ENCODE measurements at places on chromosomes 12 and 14. TPM values are rescaled to one million over a fixed set of nuclear protein-coding genes. Genes with fewer than 3 reads are reported as not detected.

DNA sequence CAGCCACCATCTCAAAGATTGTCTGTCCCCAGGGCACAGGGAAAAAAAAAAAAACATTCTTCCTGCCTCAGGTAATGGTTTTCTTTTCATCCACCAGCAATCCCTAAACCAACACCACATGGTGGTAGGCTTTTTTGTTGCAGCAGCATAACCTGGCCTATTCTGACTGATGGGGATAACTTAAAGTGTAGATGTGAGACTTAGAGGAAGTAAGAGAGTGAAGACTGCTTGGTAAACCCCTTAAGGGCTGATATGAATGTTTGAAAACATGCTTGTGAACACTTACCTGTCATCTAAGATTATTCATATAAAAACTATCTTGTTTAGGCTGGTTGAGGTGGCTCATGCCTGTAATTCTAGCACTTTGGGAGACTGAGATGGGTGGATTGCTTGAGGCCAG, 130.2 kb upstream of the RAP1B start:
- DNase-seq = no peak

GRCh38 chr12:50985322-50985721, 33.0 kb downstream of the HIGD1C start:
- DNase-seq = no peak

The AHNAK2 gene
- total RNA-seq = 2.5 TPM

DNA sequence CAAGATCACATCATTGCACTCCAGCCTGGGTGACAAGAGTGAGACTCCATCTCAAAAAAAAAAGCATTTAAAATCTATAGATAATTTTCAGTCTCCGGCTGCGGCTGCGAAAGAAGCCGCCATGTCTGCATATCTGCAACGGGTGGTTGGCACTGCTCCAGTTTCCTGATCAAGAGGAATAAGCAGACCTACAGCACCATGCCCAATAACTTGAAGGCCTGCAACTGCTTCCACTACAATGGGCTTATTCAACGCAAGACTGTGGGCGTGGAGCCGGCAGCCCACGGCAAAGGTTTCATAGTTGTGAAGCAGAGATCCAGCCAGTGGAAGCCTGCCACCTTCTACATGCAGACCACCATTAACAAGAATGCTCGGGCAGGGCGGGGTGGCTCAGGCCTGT, 30.6 kb upstream of the EID3 start:
- DNase-seq = no peak

The SLC39A9 gene
- total RNA-seq = 17.2 TPM

DNA sequence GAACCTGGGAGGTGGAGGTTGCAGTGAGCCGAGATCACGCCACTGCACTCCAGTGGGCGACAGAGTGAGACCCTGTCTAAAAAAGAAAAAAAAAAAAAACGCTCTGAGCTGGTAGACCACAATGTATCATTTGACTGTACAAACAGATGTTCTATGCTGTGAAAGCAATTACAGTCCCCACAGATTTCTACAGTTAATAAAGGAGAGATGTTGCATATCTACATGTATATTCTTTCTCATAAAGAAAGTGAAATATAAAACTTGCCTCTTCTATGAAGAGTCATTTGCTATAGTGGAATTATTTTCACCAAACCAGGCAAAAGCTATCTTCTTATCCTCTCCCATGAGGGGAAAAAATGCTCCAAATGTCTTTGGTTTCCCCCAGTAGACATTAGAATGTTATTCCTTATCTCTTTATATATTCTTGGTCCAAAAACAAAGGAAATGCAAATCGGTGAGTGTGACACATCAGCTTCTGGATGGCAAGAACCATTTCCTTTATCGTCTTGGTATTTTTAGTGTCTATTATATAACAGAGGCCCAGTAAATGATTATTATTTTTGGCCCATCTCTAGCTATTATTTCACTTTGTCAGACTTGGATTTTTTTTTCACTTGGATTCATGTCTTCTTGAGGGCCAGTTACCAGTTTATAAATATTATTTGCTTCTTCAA, 230.4 kb downstream of the SSPN start:
- no peak for DNase-seq

GRCh38 chr14:89486505-89486904, 69.5 kb upstream of the FOXN3 start:
- DNase-seq = no peak

GRCh38 chr12:75892731-75893408, 138.7 kb downstream of the PHLDA1 start:
- no peak for DNase-seq

The LGMN gene
- 100 TPM for total RNA-seq

GRCh38 chr14:21029917-21030316, at the start of gene TPPP2:
TSS of gene TPPP2 (plus strand) at chr14:21030217. CDS start at chr14:21030582, 365 bp downstream.
- DNase-seq = no peak

DNA sequence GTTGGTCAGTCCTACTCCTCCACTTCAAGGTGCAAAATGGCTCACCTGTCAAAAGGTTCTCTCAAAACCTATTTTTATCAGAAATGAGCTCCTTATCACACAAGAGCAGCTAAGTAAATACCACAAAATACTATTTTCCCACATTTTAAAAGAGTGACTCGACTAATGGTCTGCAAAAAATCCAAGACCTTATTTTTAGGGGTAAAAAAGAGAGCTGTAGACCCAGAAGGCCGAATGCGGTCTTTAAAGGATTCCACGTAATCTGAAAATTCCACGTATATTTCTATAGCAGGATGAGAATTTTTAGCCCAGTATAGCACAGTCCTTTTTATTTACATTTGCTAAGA, 3.8 kb downstream of the C14orf93 start:
- DNase-seq = no peak

- no peak for DNase-seq
Measured at GRCh38 chr12:120316798-120317223, 10.8 kb downstream of the PLA2G1B start.

DNA sequence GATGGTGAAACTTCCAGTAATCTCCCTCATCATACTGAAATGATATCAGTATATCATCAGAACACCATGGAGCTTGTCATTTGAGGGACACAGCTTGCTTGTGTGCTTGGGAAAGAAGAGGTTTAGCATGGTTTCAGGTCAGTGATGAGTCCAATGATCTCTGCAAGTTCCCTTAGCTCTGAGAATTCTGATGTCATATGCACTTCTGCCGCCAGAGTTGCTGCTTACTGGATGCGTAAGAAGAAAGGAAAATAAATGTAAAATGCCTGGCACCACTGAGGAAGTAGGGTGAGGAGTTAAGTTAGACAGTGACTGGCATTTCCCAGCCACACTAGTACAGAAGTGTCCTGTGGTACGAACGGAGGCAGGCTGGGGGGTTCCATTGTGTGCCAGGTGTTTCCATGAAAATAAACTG, 22.6 kb downstream of the PRKCH start:
- no peak for DNase-seq

DNA sequence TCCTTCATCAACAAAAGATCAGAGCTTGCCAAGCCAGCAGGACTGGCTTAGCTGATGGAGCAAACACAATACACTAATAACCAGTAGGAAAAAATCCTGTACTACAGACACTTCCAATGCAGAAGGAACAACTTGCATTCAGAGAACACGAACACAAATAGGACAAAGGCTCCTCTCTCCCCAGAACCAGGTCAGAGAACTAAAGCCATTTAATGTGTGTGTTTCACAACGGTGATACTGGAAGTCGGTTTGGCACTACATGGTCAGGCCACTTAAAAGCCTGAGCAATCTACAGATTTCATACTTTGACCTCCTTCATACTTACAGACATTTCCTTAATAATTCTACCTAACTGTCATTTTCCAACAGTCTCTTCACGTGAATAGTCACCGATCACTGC, 6.3 kb downstream of the CS start:
- DNase-seq = no peak

The TMEM119 gene
- 1.3 TPM for total RNA-seq

- no peak for DNase-seq
Measured at GRCh38 chr12:12946686-12947355, 5.1 kb downstream of the GPRC5D start.

- DNase-seq = peak; percentile 36
Measured at GRCh38 chr14:67517083-67517482, 16.0 kb upstream of the PLEKHH1 start.

DNA sequence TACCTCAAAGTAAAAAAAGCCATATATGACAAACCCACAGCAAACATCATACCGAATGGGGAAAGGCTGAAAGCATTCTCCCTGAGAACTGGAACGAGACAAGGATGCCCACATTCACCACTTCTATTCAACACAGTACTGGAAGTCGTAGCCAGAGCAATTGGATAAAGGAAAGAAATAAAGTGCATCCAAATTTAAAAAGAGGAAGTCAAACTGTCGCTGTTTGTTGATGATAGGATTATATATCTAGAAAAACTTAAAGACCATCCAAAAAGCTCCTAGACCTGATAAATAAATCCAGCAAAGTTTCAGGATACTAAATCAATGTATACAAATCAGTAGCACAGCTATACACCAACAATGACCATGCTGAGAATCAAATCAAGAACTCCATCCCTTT, 5.2 kb downstream of the NDUFA12 start:
- no peak for DNase-seq

The FSCB gene
- total RNA-seq = not detected

DNA sequence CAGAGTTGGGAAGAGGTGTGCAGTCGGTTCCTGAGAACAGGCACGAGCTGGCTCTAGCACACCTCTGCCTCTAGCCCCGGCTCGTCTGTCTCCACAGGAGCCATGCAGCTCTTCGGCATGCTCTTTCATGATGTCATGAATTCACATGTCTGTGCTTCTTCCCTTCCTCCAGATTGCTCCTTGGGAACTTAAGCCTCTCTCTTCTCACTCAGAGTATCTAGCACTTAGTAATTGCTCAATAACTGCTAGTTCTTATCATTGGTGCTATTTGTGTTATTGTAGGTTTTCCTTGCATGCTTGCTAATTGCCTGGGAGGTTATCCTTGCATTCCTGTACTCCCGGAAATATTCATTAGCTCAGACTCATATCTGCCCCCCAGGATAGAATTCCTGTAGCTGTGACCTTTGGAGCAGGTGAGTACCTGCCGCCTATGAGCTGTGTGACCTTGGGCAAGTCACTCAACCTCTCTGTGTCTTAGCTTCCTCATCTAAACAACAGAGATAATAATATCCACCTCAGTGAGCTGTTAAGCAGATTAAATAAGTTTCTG, 19.5 kb downstream of the FAM181A start:
- no peak for DNase-seq

- no peak for DNase-seq
Measured at GRCh38 chr12:1920971-1921370, 2.5 kb upstream of the CACNA2D4 start.

- DNase-seq = no peak
Measured at GRCh38 chr14:85622106-85622505, 92.2 kb downstream of the FLRT2 start.

DNA sequence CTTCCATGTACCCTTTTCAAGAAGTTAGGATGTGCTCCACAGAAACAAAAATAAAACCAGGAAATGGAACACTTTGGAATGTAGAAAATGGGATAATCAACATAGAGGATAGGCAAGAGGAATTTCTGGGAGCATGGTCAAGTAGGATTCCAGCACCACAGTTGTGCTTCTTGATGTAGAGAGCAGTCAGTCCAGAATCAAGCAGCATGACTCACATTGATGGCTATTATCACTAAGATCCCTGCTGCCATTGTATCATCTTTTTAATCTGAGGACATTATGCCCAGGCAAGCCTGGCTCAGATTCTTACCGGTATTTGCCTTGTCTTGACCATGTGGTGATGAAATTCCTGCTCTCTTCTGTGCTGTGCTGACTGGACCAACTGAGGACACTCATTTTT, 5.7 kb downstream of the ETFRF1 start:
- no peak for DNase-seq

- no peak for DNase-seq
Measured at GRCh38 chr14:69887740-69888657, 8.8 kb downstream of the SMOC1 start.

GRCh38 chr12:12467264-12467663, 95.4 kb downstream of the DUSP16 start:
- no peak for DNase-seq

- DNase-seq = no peak
Measured at GRCh38 chr14:67940486-67941455, 121.2 kb downstream of the RAD51B start.

DNA sequence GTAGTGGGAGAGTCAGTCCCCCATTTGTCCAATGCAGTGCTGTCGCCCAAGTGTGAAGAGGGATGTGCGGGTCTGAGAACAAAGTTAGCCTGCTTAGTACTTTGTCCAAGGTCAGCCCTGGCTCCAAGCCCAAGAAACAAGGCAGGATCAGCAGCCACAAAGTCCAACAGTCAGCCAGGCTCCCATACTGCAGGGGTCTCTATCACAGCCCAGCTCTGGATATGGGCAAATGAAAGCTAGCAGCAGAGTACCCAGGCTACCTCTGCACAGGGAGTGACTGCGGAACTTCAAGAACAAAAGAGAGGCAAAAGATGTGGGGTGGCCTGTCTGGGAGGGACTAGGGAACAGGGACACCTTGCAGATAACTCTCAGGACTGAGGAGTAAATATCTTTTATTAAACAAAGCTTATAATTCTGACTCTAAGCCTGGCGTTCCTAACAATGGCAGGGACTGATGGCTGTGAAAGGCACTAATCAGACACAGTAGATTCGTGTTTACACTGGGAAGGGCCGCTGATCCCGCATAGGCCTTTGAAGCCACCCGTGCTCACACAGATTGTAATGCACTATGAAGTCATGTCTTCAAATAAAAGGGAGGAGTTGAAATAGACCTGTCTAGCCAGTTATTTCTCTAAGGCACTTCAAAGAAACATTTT, 91.0 kb upstream of the EEA1 start:
- DNase-seq = no peak

The PLEKHH1 gene
- 3.7 TPM for total RNA-seq

GRCh38 chr12:82057770-82058169, 298.6 kb upstream of the PPFIA2 start:
- no peak for DNase-seq

The PMCH gene
- not detected for total RNA-seq

The GNG2 gene
- 6.7 TPM for total RNA-seq

DNA sequence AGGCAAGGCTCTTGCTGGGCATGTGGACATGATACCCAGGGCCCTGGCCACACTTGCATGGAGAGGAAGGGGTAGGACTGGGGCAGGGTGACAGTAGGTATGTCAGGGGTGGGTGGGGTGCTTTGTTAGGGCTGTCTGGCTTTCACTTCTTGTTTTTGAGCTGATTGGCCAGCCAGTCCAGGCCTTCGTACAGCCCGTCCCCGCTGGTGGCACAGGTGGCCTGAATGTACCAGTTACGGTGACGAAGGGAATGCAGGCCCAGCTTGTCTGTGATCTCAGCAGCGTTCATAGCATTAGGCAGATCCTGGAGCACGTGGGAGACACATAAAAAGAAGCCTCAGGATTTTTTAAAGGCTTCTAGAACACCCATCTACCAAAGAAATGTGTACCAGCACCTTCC, 13.5 kb upstream of the FKBP11 start:
- no peak for DNase-seq
